NCI-H1436 treated with DMSO at 0.1 percent for 48 hours (cell line): ENCODE measurements at places on chromosomes 12 and 14.

- DNase-seq = no peak
Observed at GRCh38 chr12:106106892-106107291, 31.9 kb downstream of the NUAK1 start.

GRCh38 chr12:112809684-112810083, 18.1 kb downstream of the RPH3A start:
- no peak for DNase-seq

DNA sequence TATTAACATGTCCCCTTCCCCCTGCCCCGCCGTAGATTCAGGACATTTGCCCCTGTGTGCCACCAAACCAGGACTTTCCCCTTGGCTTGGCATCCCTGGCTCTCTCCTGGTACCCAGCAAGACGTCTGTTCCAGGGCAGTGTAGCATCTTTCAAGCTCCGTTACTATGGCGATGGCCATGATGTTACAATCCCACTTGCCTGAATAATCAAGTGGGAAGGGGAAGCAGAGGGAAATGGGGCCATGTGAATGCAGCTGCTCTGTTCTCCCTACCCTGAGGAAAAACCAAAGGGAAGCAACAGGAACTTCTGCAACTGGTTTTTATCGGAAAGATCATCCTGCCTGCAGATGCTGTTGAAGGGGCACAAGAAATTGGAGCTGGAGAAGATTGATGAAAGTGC, 28.9 kb downstream of the HRK start:
- no peak for DNase-seq

DNA sequence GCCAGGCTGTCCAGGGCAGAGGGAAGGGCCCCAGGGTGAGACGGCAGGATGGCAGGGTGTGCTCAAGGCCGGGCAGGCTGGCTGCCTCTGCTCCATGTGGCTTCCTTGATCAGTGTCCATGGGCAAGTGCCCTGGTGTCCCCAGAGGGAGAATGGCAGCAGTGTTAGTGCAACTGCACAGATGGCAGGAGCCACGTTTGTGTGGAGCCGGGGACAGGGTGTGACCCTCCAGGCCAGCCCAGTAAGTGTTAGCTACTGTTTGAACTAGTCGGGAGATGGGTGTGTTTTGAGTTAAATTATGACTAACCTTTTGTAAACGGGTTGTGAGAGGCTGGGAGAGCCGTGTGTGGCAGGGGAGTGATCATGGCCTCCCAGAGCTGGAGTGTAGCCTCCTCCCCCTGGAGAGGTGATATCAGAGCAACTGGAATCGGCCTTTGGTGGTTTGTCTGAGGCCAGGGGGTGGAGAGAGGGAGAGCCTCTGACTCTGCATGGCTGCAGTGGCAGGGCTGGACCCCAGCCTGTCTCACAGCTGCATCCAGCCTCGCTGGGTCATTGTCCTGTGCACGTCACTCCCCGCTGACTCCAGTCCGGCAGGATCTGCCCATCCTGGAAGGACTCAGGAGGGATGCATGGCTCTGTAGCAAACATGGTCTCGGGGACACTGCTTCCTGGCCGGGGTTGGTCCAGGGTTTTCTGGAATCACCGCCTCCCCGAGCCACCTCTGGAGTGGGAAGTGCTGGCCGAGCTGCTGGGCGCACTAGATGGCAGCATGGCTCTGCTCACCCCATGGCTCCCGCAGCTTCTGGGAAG, 27.8 kb downstream of the AACS start:
- no peak for DNase-seq

DNA sequence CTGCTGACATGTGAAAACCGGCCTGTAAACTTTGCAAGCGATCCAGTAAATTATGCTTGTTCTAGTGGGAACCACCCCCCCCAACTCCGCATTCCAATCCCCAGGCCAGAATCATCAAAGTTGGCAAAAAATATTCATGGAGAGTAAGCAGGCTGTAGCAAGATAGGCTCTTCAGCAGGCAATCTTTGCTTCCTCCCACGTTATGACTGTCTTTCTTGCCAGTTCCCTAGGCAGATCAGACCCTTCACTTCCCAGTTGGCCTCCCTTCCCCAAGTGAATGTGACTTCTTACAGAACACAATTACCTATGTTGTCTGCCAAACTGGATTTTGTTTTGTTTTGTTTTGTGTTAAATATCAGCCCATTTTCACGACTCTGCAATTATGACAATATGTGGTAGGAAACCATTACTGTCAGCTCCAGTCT, 1.2 kb upstream of the PTGER2 start:
- DNase-seq = no peak

DNA sequence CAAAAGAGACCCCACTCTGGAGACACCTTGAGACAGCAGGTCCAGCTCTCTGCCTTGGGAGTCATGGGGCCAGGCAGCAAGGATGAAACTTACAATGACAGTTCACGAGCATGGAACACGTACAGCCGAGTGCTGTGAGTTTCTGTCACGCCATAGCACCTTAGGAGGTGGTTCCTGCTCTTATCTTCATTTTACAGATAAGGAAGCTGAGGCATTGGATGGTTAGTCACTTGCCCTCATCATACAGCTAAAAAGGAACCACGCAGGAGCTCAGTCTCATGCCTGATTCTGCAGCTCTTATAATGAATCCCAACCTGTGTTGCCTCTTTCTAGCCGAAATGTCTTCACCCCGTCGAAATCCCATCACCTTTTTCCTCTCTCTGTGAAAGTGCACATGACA, 39.9 kb downstream of the C14orf132 start:
- DNase-seq = no peak

- no peak for DNase-seq
Observed at GRCh38 chr14:55929136-55929535, 189.1 kb upstream of the PELI2 start.

- no peak for DNase-seq
Observed at GRCh38 chr14:69093631-69094421, 59.1 kb downstream of the DCAF5 start.

- no peak for DNase-seq
Observed at GRCh38 chr12:74401966-74402365, 135.7 kb upstream of the ATXN7L3B start.

DNA sequence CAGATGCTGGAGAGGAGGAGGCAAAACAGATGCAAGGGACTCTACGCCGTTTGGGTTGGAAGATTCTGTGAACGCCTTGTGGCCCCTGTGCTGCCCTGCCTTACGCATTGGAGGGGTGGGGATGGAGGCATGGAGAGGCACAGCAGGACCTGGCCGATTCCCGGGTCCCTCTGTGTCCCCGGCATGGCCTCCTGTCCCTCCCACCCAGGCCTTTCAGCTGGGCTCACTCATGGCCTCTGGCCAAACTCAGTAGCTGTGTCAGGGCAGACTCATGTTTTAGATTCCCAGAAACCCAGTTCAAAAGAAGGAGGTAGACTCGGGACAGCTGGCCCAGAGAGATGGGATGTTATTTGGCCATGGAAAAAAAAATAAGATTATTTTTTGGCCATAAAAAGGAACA, 40.1 kb downstream of the TESC start:
- DNase-seq = no peak

DNA sequence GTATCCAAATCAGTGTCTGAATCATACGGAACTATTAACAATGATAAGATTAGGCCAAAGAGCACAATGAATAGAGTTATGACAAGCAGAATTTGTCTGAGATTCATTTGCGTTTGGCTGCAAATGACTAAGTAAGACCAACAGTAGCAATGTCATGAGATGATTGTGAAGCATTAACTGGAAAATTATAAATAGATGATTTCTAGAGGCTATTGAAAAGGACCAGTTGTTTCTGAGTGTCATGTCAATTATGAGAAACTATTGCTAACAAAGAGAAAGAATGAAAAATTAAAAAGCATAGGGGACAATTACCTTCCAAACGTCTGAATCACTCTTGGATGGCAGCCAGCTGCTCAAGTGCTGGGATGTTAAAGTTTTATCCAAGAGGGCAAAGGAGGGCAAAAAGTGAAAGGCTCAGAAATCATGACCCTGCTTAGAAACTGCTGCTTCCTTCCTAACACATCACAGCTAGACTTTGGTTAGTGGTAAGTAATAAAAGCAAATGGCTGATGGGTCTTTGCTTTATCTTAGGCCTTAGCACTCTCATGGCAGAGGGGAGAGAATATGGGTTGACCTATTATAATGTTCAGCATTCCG, 89.0 kb downstream of the AKAP6 start:
- DNase-seq = no peak

- DNase-seq = no peak
Observed at GRCh38 chr12:27657296-27657695, 39.0 kb upstream of the REP15 start.

DNA sequence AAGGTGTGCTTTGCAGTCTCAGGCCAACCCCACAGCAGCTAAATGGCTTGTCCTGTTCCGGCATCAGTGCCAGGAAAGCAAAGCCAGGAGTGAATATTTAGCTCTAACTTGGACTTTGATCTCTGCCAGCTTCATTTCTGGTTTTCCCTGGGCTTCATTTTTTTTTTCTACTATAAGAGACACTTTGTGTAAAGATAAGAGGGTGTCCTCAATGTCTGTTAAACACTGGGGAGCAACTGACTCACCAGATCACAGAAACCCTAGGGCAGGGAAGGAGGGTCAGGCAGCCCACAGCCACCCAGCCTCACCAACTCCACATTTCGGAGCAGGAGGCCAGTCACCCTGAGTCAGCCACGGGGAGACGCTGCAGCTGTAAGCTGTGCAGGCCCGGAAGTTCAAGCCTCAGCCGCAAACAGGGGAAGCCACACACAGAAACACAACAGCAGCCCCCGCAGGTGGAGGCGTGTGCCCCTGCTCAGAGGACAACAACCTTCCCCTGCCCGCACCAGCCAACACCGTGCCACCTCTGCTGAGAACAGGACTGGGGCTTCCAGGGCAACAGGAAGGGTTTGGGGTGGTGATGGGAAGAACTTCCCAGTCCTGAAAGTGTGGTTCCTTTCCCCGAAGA, 6.3 kb downstream of the TNFRSF1A start:
- no peak for DNase-seq
